Hepatocyte (in vitro differentiated cells): ENCODE measurements at places on chromosomes 1 and 21. TPM values are rescaled to one million over a fixed set of nuclear protein-coding genes. Genes with fewer than 3 reads are reported as not detected.

The HSPB7 gene
- total RNA-seq, result 12.6 and 17.4 TPM in 2 replicates

The PRKACB gene
- 28.7 and 29.5 TPM in 2 replicates for total RNA-seq

The CELF3 gene
- 1.2 and 2.1 TPM in 2 replicates for total RNA-seq

The VN1R5 gene
- not detected in 2 replicates for total RNA-seq

The TIE1 gene
- total RNA-seq, result 1.2 and 1.8 TPM in 2 replicates

The DMRTA2 gene
- total RNA-seq, result 0.10 TPM in 1 of 2 replicates, not detected in the other

The RGS8 gene
- total RNA-seq, result 0.04 TPM in 1 of 2 replicates, not detected in the other

The ATP1A2 gene
- total RNA-seq, result 2.9 and 4.7 TPM in 2 replicates

The PPIAL4G gene
- 0.07 TPM in 1 of 2 replicates, not detected in the other for total RNA-seq

The LDLRAD1 gene
- 0.28 and 1.7 TPM in 2 replicates for total RNA-seq

The VANGL1 gene
- 10.6 and 12.1 TPM in 2 replicates for total RNA-seq

The KRTAP21-2 gene
- not detected in 2 replicates for total RNA-seq
